Mucosa of gallbladder (tissue), 1 donor: ENCODE measurements at places on chromosomes 4 and X. TPM values are rescaled to one million over a fixed set of nuclear protein-coding genes. Genes with fewer than 3 reads are reported as not detected.
A peak's percentile ranks its signal among the peaks of the same experiment; 100 is the strongest.

PPEF1 gene
- total RNA-seq: not detected

- DNase-seq: no peak
Measured at GRCh38 chr4:6452897-6453687, 19.3 kb downstream of the PPP2R2C start.

- no peak for DNase-seq
Measured at GRCh38 chr4:1627417-1628313, 56.4 kb downstream of the FAM53A start.

DNA sequence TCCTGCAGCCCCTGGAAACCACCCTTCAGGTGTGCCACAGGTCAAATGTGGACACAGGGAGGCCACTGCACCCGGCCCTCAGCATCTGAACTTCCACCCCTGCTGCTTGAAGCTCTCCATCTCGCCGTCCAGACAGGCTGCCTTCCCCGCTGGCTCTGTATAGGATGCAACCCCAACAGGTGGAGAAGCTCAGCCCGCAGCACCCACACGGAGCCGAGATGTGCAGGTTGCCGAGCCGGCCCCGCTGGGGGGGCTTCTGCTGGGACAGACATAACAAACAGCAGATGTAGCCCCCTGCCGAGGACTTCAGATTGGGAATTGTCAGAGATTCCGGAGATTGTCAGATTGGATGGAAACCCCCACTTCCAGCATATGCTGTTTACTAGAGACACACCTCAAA, 20.5 kb downstream of the TMEM187 start:
- DNase-seq: no peak

DNA sequence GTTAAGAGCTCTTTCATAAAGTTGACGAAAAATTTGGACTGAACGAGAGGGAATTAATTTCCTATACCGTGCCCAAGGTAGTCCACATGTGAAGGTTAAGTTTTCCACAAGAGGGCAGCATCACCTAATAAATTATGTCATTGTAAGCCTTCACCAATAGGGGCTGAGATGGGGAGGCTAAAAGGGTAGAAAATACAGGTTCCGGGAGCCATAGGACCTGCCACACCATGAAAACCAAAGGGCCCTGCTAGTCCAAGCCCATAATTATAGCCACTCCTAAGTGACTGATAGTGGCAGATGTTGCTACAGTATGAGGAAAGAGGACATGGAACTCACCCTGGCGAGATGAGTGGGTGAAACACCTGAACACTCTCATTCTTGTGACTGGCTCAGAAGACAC, 122.2 kb downstream of the SHROOM4 start:
- DNase-seq: peak; percentile 10
